ENCODE measurements at places on chromosomes 6 and 20.

DNA sequence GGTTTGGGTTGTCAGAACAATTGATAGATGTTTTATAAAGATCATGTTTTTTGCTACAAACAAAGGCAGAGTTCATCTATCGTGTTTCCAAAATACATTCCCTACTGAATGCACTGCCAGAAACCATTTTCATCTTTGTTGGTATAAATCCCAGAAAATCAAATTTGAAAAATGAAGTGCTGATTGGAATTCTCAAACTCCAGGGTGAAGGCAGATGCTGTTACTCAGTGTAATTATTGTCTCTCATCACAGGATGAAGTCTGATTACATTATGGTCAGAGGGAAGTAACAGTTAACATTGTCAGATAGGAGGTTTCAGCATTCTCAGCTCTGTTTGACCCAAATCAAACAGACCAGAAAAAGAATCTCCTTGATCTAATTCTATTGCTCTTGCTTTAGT lies 198.4 kb upstream of the KCNK16 start:
- DNase-seq = no peak

DNA sequence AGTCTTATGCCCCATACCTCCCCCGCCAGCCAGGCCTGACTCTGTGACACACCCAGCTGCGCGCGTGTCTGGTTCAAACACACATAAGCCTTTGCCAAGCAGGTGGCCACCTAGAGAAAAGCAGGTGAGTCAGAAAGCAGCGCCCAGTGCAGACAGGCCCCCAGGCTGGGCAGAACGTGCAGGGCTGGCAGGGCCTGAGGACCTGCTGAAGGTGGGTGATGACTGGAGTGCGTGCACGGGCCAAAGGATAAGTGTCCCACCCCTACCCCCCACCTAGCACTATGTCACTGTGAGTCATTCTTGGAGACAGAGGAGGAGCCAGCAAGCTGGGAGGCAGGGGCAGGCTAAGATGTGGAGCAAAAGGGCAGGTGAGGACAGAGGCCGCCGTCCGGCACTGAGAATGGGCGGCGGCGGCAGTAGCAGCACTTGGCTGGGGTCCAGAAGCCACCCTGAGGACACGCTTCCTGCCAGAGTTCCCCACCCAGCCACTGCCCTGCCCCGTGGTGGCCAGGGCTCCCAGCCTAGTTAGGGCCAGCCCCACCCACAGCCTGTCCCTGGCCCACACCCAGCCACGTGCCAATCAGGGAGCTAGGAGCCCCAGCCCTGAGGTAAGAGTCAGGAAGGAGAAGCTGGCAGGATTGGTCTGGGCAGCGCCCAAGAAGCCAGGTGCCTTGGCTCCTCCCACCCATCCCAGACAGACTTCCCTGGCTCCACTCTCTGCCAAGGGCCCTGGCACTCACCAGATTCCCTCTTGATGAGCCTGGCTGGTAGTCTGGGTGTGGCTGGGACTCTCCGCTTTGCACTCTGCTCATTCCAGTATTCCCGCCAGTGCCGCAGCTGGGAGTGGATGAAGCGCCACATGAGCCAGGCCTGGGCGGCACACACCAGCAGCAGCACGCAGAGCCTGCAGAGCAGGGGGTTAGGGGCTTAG lies 72.7 kb downstream of the TRAM2 start:
- DNase-seq = no peak

DNA sequence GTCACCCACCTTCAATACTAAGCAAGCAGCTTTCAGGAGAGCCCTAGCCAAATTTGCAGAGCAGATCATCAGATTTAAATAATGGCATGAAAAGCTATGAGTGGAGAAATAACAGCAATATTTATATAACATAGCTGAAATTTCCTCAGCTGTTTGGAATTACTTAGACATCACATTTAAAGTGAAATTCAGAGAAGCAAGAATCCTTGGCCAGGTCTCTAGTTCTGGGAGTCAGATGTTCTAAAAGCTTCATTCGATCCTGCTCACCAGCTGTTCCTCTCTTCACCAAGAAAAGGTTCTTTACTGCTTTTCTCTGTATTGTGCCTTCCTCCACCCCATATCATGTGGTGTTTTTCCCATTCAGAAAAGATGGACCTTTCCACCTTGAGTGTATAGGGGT lies 152.3 kb upstream of the JAG1 start:
- DNase-seq = no peak

DNA sequence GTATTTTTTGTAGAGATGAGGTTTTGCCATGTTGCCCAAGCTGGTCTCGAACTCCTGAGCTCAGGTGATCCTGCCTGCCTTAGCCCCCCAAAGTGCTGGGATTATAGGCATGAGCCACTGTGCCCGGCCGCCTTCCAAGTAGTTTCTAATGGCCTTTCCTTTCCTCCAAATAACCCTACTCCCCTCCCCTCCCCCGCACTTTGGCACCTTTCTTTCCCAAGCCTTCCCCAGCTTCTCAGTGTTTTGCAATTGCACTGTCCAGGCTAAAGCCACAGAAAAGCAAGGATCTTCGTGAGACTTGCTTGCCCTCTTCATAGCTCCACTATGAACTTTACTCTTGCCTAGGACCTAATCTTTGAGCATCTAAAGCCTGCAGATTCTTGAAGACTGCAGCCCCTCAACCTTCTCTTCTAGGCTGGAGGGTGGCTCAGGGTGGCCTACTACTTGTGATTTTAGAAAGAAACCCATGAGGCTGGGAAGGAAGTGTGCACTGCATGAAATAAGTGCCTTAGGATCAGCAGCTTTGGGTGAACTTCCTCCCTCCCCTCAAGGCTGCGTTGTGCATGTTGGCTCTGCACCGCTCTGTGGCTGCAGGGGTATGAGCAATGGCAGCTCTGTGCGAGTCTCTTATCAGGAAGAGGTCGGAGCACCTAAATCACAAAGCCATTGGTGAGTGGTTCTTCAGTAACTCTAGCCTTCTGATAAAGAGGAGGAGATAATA lies 152.4 kb upstream of the SNX9 start:
- DNase-seq = no peak

DNA sequence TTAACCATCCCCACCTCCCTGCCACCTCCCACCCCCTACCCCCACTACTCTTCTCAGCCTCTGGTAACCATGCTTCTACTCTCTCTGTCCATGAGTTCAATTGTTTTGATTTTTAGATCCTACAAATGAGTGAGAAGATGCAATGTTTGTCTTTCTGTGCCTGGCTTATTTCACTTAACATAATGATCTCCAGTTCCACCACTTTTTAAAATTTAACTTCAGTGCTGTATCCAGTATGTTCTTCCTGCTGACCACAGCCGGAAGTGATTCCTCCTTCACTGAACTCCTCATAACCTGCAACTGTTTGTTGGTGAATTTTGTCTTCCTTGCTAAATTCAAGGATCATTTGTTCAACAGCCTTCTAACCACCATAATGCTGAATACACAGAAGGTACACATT lies 3.9 kb downstream of the MAP7 start:
- no peak for DNase-seq

GRCh38 chr6:165091121-165091785 lies 218.2 kb downstream of the C6orf118 start:
- DNase-seq = no peak

DNA sequence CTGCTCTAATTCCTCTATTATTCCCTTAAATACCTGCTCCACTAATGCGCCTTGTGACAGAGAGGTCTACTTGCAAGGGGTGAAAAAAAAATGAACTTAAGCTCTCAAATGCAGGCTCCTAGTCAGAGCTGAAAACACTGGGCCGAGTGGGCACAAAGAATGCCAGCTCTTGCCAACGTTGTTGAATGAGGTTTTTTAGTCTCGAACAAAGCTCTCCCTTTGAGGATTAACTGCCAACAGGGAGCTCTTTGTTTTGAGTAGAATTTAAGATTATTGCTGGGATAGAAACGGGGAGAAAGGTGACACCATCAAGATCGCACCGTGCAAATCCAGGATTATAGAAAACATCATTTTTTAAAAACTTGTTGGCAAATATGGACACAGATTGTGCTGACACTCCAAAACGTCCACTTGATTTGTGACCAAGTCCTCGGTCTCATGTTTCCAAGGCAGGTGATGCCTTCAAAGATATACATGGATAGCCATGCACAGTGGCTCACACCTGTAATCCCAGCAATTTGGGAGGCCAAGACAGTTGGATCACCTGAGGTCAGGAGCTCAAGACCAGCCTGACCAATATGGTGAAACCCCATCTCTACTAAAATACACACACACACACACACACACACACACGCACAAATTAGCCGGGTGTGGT lies 163.2 kb downstream of the BMP7 start:
- no peak for DNase-seq

GRCh38 chr20:18174906-18175683 lies 37.4 kb downstream of the KAT14 start:
- no peak for DNase-seq

- no peak for DNase-seq
These were observed 89.1 kb upstream of the ZNF184 start for GRCh38 chr6:27562027-27562410.

DNA sequence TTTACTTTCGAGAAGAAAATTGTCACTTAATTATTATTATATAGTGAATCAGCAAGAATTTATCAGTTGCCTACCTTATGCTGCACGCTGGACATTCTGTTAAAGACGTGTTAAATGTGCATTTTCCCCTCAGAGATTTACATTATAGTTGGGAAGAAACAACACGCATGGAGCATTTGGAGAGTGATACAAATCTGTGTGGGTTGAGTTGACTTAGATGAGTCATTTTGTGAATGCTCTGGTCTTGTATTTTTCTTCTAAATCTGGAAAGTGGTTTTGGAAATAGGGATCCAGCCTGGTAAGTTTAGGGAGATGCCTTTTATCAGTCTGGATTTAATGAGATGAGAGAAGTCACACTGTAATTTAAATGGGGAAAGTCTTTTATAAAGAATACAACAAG lies 24.0 kb upstream of the SMIM26 start:
- no peak for DNase-seq

DNA sequence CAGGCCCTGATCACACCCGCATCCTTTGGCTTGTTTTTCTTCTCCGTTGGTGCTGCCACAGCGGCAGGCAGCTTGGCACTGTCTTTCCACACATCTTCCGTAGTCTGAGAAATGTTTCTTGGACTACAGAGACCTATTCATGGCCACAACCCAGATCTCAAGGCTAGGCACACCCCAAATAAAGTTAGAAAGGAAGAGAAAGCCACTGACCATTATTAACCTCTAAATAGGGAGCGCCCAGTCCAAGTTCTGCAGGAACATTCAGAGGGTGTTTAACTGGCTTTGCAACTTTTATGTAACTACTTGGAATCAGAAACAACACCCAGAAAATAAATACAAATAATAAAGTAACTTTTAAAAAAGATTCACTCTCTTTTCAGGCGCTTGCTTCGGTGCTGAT lies 124.8 kb upstream of the NEDD9 start:
- DNase-seq = no peak

- no peak for DNase-seq
These were observed 65.6 kb upstream of the TMEM30A start for GRCh38 chr6:75350156-75350555.

All from activated naive CD4-positive, alpha-beta T cell (primary cell).